ENCODE measurements at places on chromosomes 5 and 9. TPM values are rescaled to one million over a fixed set of nuclear protein-coding genes. Genes with fewer than 3 reads are reported as not detected.

GRCh38 chr5:147996379-147996778, 67.4 kb upstream of the SPINK5 start:
- DNase-seq: no peak

DNA sequence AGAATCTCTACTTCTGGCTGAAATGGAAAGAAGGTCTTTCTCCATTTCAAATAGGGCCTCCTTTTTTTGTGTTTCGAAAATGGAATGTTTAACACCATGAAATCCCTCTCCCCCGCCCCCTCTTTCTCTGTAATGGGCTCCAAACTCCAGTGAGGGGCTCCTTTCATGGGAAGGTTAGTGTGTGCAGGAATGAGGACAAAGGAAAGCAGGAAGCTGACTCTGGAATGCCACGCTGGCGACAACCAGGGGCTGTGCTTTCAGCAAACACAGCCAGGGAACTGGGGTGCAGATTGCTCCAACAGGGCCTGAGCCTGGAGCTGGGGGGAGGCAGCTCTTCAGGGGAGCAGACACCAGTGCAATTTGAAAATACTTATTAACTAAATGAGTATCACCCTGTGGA, 82.8 kb downstream of the CRB2 start:
- no peak for DNase-seq

- DNase-seq: peak; percentile 94
These were observed 102.5 kb upstream of the TXNDC8 start for GRCh38 chr9:110440172-110440571.

DNA sequence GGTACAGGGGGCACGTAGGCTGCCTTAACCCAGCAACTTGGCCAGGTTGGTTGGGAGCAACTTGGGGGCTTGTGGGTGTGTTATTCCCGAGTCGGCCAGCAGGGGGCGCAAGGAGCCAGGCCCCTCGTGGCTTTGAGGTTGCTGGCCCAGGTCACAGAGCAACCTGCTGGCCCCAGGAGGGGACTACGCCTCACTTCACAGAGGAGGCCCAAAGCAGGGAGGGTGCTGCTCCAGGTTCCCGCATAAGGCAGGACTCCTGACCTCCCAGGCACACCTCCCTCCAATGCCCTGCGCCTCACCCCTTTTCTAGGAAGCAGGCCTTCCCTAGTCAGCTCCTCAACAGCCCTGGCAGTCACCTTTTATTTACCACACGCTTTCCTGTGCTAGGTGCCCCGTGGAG, 18.1 kb downstream of the KYAT1 start:
- peak; percentile 62 for DNase-seq

DNA sequence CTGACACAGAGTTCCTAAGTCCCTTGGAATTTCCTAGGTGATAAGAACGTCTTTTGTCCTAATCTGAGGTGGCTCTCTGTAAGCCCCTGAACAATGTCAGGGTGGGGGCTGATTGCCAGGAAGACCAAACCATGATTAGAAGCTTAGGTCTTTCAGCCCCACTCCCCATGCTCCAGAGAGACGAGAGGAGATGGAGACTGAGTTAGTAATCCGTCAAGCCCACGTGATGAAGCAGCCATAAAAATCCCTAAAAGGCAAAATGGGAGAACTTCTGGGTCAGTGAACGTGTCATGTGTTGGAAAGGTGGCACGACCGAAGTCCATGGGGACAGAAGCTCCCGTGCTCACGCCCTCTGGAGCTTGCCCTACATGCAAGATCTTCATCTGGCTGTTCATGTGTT, 85.6 kb downstream of the RAD23B start:
- no peak for DNase-seq

GRCh38 chr5:180070756-180071530, 616 bp downstream of the RNF130 start:
- DNase-seq: peak; percentile 83

DNA sequence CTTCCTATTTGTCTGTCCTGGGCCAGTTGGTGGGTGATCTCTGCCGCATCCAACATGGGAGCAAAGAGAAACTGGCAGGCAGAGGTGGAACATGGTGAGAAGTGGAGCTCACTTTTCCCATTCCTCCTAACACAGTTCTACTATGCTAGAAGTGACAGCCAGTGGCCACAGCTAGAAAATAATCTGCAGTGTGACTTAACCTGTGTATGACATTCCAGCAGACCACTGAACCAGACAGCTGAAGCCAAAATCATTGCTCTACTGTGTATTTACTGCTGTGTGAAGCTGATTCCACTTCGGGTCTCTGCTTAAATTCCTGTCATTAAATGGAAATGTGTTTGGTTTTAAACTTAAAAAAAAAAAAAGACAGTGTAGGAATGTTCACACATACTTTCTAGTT, 523.0 kb downstream of the MTRR start:
- no peak for DNase-seq

GRCh38 chr5:62762503-62762902, 183.9 kb downstream of the LRRC70 start:
- no peak for DNase-seq

DNA sequence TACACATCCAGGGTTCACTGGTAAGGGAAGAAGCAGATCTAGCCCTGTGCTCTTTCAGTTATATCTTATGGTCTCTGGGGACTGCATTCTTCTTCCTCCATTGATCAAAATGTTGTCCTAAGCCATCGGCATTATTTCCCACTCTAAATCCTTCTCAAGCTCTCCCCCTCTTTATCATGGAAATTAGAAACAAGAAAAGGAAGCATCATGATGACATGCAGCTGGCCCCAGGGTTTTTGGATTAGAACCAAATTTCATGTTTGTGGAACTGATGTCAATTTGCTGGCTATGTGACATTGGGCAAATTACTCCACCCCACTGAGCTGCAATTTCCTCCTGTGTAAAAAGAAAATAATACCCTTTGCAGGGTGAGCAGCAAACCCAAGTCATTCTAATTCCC, 39.5 kb downstream of the MFAP3 start:
- DNase-seq: no peak

- DNase-seq: no peak
These were observed 360.2 kb downstream of the ENC1 start for GRCh38 chr5:74280306-74280705.

DNA sequence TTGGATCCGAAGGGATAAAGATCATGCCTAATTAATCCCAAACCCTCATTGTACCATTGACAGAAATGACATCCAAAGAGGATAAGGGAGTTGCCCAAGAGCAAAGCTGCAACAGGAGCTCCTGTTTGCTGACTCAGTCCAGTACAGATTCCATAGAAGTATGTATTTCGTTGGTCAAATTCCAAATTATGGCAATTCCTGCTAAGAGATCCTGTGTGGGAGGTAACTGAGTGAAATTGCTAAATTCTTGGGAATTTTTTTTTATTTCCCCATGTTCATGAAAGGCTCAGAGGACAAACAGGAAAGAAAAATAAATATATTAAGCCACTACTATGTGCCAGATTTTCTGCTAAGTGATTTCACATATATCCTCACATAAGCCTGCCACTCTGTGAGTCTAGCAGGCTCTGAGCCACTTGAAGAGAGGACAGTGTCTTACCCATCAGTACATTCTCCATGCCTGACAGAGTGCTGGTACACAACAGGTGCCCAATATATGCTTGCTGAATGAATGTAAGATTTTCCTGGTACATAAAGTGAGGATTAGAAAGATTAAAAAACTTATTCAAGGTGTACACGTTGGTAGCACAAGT, 132.7 kb downstream of the GLIS3 start:
- peak; percentile 74 for DNase-seq

DNA sequence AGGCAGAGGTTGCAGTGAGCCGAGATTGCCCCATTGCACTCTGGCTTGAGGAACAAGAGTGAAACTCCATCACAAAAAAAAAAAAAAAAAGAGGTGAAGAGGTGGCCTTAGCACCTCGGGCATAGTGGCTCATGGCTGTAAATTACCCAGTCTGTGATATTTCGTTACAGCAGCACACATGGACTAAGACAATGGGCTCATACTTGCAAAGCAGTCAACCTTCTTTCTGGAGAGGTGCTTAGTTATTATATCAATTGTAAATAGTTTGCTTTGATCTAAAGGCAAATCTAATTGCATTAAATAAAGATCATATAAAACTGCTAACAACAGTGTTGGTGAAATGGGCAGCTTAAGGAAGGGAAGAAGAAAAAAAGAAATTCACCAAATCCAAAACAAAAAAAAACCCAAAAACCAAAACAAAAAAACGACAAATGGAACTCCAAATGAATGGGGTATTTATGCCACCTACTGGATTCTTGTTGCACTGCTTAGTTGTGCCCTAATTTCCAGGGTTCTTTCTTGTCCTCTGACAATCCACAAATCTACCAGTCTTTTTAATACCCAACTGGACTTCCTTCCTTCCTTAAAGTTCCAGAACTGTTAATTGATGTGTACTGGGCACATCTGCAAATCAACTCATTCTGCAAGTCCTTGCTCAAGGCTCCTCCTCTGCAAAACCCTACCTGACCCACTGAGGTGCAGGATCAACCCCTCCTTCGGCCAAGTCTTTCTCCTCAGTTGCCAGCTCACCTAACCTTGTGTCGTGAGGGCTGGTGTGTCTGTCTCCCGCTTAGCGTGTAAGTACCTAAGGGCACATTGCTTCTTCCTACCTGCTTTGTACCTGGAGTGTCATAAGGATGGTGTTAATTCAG, 35.0 kb upstream of the DMRT1 start:
- peak; percentile 57 for DNase-seq

- DNase-seq: no peak
These were observed 62.4 kb downstream of the FGF18 start for GRCh38 chr5:171481571-171482433.

DNA sequence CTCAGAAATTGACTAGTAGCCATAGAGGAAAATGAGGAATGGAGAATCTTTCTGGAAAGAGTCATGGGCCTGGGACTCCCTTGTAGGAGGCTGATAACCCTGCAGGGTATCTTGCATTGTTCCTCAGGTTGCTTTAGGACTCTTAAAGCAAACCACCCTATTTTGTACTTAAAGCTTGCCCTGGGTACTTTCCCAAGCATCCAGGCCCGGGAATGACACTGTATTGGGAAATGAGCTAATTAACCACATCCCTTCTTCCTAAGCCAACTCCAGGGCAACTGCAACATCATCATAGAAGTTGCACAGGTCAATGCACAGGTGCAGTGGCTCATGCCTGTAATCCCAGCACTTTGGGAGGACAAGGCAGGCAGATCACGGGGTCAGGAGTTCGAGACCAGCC, 55.9 kb downstream of the UGCG start:
- peak; percentile 82 for DNase-seq

DNA sequence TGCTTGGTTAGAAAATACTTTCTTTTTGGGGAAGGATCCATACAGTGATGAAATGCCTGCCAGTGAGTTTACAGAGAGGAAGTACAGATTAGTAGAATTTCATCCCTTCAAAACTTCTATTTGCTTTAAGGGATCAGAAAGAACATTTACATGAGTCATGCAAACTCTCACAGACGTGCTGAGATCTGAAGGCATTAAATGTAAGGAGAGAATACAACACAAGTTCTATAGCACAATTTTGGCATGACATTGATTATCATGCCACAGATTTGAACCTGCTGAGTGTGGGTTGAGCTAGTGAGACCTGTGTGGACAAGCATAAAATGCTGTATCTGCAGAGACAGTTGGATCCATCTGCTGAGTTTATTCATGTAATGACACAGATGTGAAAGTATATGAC, 613.6 kb upstream of the SEMA6A start:
- DNase-seq: no peak

- DNase-seq: peak; percentile 40
These were observed 28.3 kb downstream of the CAMK2A start for GRCh38 chr5:150261231-150261630.

DNA sequence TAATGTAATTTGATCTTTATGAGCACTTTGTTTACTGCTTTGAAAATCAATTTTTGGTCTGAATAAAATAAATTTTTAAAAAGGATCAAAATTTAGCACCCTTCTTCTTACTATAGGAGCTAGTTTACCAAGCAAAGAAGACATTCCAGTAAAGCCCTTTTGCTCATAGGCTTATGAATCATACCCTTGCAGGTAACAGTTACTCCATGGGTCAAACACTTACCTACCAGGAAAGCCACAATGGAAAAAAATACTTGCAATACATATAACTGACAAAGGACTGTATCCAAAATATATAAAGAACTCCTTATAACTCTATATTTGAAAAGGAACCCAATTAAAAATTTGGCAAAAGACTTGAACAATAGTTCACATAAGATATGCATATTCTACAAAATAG, 66.6 kb downstream of the SHOC1 start:
- no peak for DNase-seq

DNA sequence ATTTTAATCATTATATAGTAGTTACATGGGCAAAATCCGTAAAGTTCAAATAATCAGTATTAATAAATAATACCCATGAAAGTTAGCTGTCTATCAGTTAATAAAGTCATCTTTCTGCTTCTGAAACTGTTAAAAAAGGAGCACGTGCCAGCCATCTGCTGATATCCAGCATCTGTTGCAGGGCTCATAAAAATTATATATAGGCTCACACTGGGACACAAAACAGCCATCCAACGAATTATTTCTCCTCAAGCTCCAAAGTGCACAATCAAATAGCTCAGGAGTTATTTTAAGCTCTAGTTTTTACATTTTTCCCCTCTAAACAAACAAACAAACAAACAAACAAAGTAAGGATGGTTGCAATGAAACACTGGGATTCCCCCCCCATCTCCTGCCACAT, 48.3 kb downstream of the MRPS27 start:
- no peak for DNase-seq

The IFNA1 gene
- total RNA-seq: not detected

The DNAI1 gene
- not detected for total RNA-seq

The PITX1 gene
- total RNA-seq: not detected

The OTP gene
- not detected for total RNA-seq

The CDC25C gene
- total RNA-seq: 5.9 TPM

The FIBCD1 gene
- total RNA-seq: 20.2 TPM

The ATP10B gene
- total RNA-seq: not detected

The TRIM7 gene
- total RNA-seq: 6.8 TPM

The GRIA1 gene
- 0.11 TPM for total RNA-seq

The HARS2 gene
- 32.8 TPM for total RNA-seq

The CTNND2 gene
- not detected for total RNA-seq

The ABLIM3 gene
- total RNA-seq: 5.6 TPM

The RFESD gene
- 1.2 TPM for total RNA-seq
